NCI-H1092 treated with DMSO at 0.1 percent for 48 hours (cell line): ENCODE measurements at places on chromosomes 3 and 15.

GRCh38 chr3:140753865-140754754 lies 76.2 kb downstream of the TRIM42 start:
- no peak for DNase-seq

DNA sequence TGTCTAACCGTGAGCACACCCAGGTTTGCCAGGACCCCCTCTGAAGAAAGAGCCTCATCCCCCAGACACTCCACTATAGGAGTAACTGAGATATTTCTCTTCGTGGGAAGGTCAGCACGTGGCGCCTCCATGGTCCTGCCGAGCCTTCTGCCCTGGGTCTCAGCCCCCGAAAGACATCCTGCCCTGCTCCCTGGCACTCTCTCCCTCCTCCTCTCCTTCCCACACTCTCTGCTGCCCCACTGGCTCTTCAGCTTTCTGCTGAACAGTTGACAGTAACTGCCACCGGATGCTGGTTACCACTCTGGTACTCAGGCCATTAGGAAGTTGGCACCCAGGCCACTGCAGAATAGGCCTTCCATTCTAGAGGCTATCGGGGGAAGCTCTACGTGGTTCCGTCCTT lies 185.2 kb downstream of the UACA start:
- DNase-seq: no peak

GRCh38 chr15:100109486-100110035 lies 232.2 kb downstream of the ADAMTS17 start:
- no peak for DNase-seq

- DNase-seq: no peak
Measured at GRCh38 chr15:47885920-47886319, 168.6 kb downstream of the SEMA6D start.

GRCh38 chr3:119069725-119070124 lies 35.1 kb upstream of the IGSF11 start:
- DNase-seq: no peak

DNA sequence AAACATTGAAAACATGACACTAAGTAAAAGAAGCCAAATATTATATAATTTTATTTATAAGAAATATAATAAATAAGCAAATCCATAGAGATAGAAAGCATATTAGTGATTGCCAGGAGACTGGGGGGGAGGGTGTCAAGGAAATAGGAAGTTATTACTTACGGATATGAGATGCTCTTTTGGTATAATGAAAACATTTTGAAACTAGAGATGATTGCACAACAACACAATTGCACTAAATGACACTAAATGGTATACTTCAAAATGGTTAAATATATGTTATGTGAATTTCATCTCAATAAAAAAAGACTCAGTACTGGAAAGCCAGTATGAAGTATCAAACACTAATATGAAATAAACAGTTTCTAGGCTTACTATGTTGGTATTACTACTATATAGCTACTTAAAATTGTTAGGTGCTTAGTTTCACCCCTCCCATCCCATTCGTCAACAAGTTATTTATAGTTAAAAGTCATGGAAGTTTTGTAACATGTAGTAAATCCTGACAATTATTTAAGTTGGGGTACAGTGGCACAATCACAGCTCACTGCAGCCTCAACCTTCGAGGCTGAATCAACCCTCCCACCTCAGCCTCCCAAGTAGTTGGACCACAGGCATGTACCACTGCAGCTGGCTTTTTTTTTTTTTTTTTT lies 43.7 kb downstream of the STAG1 start:
- no peak for DNase-seq

GRCh38 chr3:34200576-34200975 lies 402.1 kb downstream of the PDCD6IP start:
- no peak for DNase-seq

- no peak for DNase-seq
Measured at GRCh38 chr3:63557912-63558311, 94.6 kb upstream of the SNTN start.

- DNase-seq: no peak
Measured at GRCh38 chr15:70902107-70902506, 9.5 kb downstream of the LRRC49 start.

- DNase-seq: no peak
Measured at GRCh38 chr15:66725464-66725785, 23.4 kb downstream of the SMAD6 start.

DNA sequence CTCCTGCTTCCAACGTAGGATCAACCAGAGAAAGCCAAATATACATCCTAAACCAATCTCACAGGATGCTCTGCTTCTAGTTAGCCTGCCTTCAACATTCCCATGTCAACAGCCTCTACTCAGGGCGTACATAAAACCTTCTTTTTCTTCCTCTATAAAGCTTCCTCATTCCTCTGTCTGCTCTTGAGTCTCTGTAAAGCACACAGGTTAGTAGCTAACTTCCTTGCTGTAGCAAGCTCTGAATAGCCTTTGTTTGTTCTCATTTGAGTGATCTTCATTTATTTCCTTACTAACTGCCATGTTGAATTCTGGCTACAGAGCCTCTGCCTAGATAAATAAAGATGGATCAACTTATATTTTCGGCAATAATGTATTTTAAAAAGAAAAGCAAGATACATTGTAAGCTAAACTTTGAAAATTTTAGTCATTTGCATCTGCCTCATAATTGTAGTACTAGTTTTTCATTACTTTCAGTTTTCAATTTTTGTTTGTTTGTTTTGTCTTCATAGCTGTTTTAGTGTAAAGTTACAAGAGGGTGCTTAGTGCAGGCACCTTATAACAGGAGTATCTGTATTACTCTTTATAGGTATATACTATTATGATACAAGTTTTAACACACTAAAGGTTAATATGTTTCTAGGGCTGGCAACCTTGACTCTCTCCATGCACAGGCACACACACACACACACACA lies 498.2 kb downstream of the PYDC2 start:
- DNase-seq: no peak

GRCh38 chr3:190673148-190673547 lies 159.3 kb downstream of the IL1RAP start:
- no peak for DNase-seq

DNA sequence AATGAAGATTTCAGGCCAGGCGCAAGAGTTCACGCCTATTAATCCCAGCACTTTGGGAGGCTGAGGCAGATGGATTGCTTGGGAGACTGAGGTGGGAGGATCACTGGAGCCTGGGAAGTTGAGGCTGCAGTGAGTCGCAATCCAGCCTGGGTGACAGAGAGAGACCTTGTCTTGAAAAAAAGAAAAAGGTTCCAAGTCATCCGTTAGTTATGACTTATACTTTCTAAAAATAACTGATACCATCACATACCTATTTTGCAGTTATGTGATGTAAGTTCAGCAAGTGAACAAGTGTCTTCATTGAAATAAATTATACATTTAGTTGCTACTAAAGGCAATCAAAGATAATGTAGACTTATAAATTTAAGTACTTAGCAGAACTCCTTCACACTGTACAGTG lies 22.1 kb downstream of the CLPX start:
- DNase-seq: no peak

DNA sequence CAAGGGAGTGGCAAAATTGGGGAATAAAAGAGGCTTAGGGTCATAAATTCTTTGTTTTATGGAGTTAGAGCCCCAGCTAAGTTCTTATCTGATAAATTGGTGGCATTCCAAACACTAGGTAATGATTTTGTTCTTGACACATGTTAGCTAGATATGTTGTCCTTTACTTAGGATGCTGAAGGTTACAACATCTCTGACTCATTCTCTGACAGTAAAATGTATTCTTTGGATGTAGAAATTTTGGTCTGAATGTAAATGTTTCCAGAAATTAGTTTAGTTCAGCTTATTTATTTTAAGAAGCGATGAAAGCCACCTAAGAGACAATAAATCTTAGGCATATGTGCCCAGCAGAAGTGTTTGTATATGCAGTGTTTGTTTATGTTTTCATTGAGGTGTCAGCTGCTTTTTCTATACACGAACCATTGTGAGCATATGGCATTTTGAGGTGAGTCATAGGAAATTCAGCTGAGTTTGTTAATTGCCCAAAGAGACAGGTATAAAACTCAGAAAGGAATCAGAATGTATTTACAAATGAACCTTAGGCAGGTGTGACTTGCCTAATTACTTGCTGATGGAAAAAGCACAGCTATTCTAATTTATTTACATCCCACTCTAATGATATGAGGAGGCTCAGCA lies 247.7 kb downstream of the AGBL1 start:
- no peak for DNase-seq

DNA sequence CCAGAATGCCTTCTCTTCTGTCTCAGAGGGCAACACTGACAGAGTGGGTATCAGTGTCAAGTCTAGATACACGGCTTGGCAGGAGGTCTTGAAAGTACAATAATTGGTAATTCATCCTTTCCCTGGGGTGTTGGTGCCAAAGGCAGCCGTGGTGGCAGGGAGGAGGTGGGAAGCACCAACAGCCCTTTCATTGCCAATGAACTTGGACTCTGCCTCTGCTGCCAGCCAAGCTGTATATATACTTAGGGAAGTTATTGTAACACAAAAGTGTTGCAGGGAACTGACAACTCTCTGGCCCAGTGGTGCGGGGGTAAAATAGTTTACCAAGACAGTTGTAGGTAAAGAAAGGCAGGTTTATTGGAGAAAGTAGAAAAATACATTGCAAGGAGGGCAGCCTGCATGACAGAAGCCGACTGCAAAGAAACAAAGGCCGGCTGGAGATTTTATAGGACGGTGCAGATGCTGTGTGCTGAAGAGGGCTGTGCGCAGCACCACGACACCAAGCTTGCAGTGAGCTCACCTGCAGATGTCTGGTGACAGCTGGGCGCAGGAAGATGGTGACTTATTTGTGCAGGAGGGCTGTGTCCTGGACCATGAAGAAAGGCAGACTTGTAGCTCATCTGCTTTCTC lies 4.0 kb upstream of the FAM3D start:
- DNase-seq: no peak

DNA sequence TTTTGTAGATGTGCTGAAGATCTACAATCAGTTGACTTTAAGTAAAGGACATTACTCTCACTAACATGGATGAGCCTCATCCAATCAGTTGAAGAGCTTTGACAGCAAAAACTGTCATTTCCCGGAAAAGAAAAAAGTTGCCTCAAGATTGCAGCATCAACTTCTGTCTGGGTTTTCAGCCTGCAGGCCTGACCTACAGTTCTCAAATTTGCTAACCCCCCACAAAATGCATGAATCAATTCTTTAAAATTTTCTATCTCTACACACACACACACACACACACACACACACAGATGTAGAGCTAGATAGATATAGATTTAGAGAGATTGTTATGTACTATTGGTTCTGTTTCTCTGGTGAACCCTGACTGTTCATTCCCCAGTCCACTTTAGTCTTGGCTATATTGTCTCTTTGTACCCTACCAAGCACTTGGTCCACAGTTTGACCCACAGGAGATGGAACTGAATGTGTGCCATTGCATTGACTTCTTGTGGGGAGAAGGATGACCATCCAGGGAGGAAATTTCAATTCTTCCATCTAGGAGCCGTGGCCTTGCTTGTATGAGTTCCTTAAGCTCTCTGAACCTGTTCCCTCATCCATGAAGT lies 228.3 kb downstream of the CLSTN2 start:
- DNase-seq: no peak

GRCh38 chr3:49912881-49913281 lies 9.2 kb upstream of the MST1R start:
- no peak for DNase-seq

- DNase-seq: no peak
Measured at GRCh38 chr3:59783468-59783988, 733.7 kb upstream of the CFAP20DC start.

- no peak for DNase-seq
Measured at GRCh38 chr15:60369696-60370095, 28.1 kb downstream of the ANXA2 start.

- no peak for DNase-seq
Measured at GRCh38 chr3:52086976-52087663, 30.7 kb upstream of the DUSP7 start.

GRCh38 chr3:176776622-176777175 lies 420.6 kb downstream of the TBL1XR1 start:
- DNase-seq: peak; percentile 42

DNA sequence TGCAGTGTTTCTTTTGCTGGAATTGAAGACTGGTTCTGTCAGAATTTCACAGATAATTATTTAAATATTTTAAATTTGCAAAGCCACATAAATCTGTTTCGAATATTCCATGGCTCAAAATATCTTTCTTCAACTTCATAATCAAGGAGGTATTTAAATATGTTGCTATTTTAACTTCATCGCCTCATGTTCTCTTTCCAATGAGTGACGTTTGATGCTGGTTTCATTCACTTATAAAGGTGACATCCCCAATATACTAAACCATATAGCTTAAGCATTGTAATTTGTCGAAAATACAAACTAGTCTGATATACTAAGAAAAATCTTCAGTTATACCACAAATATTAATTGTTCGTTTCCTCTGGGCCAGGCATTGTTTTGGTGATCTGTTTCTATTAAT lies 22.5 kb downstream of the MBNL1 start:
- no peak for DNase-seq

DNA sequence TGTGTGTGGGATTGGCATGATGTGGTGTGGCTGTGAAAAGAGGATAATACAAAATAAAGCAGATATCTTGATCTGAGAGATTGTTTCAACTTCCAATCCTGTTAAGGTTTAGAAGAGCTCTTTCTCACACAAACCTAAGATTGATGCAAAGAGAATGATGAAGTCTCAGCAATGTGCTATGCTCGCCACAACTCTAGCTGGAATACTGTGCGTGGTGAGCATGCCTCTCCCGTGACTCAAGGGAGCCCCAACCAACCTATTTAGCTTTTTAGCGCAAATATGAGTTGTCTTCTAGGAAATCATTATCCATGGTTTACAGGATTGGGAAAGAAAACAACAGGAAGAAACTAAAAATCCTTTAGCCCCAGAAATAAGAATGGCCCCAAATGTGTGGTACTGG lies 28.5 kb downstream of the BTLA start:
- DNase-seq: no peak

DNA sequence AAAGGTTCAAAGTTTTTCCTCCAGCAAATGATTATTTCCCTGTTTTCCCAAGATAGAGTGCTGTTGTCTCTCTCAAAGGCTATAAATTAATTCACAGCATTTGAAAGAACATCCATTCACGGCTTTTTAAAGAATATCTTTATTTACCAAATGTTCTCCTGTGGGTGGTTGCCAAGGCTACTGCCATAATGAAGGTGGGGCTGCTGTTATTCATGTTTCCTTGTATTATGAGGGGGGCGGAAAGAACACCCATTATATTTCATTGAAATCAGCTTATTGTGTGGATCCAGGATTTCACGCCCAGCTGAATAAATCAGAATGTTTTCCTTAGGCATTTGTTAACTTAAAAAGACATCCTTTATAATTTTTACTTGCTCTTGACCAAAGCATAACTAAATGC lies 10.1 kb downstream of the SRP14 start:
- no peak for DNase-seq

- no peak for DNase-seq
Measured at GRCh38 chr3:16719426-16719825, 114.2 kb upstream of the DAZL start.

DNA sequence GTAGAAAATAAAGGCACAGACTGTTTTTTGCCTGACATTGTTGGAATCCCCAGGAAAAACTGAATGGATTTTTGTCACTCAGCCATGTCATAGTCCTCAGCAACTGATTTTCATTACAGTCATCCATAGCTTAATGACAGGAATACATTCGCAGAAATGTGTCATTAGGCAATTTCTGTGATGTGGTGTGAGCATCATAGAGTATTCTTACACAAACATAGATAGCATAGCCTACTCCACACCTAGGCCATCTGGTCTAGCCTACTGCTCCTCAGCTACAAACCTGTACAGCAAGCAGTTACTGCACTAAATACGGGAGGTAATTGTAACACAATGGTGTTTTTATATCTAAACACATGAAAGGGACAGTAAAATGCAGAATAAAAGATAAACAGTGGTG lies 34.4 kb upstream of the FBN1 start:
- DNase-seq: no peak

- DNase-seq: no peak
Measured at GRCh38 chr3:184593220-184593927, 31.8 kb downstream of the EPHB3 start.

GRCh38 chr3:169954142-169954756 lies 12.4 kb upstream of the SEC62 start:
- no peak for DNase-seq
